ENCODE measurements at places on chromosomes 2 and 18.

DNA sequence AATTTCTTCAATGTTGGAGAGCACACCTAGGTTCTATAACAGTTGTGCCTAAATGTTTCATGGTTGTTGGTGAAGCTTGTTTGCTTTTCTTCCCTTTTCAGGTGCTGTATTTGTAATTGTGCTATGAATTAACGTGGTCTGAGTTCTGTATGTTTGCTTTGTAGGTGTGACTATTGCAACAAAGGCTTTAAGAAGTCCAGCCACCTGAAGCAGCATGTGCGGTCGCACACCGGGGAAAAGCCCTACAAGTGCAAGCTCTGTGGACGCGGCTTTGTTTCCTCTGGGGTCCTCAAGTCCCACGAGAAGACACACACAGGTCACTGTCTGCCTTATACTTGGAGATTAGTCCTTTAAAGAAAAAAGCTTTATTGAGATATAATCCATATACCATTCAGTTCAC lies 91.2 kb downstream of the ZNF236 start:
- DNase-seq: no peak

DNA sequence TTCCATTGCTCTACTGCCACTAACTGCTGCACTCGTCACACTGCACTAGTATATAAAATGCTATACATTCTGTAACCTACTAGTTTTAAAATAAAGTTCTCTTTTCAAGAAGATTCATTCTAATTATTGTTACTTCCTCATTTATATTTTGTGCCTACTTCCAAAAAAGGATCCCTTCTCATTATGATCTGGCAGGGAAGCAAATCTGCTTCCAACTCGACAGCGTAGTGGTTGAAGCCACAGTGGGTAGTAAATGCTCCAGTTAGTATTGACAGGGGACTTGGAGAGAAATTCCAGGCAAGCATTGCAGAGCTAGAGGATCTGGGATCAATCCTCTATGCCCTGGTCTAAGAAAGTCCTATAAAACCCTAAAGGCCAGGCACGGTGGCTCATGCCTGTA lies 53.3 kb upstream of the AP1S3 start:
- DNase-seq: no peak

DNA sequence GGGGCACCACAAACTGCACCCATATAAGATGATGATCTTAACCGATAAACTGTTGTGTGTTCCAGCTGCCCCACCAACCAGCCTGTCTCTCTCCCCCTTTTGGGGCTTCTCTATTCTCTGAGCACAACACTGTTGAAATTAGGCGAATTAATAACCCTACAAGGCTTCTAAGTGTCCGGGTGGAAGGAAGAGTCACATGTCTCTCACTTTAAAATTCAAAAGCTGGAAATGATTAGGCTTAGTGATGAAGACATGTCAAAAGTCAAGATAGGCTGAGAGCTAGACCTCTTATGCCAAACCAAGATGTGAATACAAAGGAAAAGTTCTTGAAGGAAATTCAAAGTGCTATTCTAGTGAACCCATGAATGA lies 782.1 kb downstream of the MBD2 start:
- no peak for DNase-seq

DNA sequence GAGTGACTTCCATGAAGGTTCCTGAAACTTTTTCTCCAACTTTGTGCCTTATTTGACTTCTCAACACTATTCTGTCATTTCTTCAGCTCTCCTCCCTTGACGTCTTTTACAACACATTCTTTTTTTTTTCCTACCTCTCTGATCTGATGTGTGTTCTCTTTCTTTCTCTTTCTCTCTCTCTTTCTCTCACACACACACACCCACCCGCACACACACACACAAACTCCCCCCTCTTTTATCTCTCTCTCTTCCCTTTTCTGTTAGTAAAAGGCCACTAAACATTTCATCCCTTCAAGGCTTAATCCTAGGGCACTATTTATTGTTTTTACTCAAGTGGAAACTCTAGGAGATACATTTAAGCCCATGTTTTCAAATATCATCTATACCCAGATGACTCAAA lies 107.8 kb upstream of the CNTNAP5 start:
- no peak for DNase-seq

DNA sequence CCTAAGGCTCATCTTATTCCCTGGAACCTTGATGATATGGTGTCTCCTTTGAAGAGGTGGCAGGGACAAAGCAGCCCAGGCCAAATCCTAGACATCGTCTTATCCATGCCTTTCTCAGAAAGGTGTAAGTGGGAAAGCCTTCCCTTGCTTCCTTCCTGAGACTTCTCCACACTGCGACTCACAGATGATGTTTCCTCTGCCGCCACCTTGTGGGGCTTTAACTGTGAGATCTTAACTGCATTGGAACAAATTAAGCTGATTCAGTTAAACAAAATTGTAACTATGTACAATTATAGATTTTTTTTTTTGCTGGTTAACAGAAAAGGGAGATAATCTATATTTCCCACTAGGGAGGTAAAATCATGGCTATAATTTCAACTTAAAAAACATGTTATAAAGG lies 10.0 kb upstream of the GCA start:
- DNase-seq: no peak

GRCh38 chr2:203706403-203706802 lies at the start of gene CD28:
TSS of gene CD28 (plus strand) at chr2:203706639. CDS start at chr2:203706697, 58 bp downstream.
- DNase-seq: no peak

GRCh38 chr2:9174771-9175437 lies 31.7 kb upstream of the ASAP2 start:
- DNase-seq: no peak

- no peak for DNase-seq
Measured at GRCh38 chr2:83068714-83069113, 1390.4 kb downstream of the SUCLG1 start.

DNA sequence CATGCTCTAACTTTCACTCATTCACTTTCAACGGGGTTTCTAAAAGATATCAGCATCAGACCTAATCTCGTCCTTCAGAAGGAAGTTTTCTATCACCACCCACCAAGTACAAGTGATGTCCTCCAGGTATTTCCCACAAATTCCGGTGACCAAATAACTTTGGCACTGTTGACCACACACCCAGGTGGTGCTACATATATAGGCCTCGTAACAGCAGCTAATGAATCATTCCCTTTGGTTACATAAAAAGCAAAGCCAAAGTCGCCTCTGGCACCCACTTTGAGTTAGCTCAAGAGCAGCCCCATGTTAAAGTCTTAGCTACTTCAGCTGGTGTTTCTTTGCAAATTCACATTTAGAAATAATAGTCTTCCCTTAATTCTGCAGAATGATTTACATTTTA lies 138.2 kb upstream of the OSR1 start:
- DNase-seq: no peak

- no peak for DNase-seq
Measured at GRCh38 chr2:26469092-26469710, 8.7 kb downstream of the OTOF start.

Measured in SW 1271 (cell line).